AG04450 (cell line): ENCODE measurements at places on chromosomes 16 and 17. TPM values are rescaled to one million over a fixed set of nuclear protein-coding genes. Genes with fewer than 3 reads are reported as not detected.

DNA sequence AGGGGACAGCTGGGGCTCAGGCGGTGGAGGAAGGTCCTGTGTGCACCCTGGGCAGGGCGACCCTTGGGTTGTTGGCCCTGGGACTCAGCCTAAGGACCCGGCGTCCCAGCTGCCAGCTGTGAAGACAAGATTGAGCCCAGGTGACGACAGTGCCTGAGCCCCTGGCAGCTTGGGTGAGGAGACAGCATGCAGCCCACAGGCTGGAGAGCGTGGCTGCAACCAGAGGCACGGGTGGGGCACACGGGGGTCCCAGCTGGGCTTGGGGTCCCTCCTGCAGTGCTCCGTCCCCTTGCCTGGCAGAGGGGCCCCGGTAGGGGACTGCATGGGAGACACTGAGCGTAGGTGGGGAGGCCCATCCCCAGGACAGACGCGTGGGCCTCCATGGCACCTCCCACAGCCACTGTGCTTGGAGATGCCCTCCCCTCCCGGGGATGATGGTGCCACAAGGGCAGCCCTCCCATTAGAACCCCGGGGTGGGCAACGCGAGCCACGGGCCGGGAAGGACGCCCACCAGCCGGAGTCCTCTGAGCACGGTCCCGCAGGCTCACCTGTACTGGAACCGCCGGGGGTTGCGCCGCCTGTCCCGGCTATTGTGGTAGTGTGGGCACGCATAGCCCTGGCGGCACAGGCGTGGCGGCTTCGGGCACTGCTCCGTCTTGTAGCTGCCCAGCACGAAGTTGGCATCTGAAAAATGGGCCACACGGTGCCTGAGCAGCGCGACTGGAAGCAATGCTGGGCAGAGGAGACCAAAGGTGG lies 15.5 kb downstream of the UNKL start:
- DNase-seq: no peak

- DNase-seq: no peak
Measured at GRCh38 chr17:1710807-1711553, 803 bp upstream of the TLCD2 start.

DNA sequence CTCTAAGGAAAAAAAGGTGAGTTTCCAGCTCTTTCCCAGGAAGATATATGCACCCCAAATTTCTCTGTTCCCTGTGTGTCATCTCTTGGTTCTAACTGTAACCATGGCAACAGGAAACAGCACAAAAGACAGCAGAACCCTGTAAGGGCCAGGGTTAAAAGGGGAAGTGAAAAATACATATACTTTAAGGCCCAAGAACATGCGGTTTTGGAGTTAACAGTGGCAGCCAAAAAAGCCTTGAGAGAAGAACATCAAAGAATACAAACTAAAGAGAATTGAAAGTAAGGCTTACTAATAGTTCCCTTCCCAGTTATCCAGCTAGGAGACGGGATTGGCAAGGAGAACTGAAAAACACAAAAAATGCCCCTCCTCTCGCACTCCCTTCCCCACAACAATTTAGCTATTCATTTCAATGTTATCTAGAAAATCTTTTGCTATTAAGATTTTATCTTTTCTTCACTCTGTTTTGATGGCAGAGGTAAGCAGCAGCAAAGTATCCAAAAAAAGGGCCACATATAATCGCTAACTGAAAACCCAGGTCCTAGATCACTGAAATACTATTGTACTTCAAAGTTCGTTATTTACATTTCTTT lies 1.5 kb downstream of the SPOP start:
- DNase-seq: no peak

DNA sequence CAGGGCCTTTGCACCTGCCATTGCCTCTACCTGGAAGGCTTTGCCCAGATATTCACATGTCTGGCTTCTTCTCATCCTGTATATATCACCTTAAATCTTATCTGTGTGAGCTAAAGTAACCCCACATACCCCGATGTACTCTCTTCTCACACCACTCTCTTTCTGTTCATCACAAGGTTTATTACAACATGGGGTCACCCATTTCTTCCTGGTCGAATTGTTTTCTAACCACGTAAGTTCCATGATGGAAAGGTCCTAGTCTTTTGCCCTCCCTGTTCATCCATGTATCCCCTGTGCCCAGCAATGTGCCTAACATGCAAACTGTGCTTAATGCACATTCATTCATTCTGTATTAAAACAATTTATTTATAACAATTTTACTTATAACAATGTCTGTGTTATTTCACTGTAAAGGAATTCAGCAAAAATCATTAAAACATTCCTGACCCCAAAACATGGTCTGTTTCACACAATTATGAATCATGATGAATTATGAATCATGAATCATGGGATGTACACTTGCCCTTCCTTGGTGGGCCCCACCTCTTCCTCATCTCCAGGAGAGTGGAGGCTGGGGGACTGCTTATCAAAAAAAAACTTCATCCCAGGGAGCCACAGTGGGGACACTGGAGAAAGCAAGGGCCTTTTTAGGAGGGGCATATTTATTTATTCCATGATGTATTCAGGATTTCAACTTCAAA lies 336.4 kb downstream of the GRIN2A start:
- DNase-seq: no peak

DNA sequence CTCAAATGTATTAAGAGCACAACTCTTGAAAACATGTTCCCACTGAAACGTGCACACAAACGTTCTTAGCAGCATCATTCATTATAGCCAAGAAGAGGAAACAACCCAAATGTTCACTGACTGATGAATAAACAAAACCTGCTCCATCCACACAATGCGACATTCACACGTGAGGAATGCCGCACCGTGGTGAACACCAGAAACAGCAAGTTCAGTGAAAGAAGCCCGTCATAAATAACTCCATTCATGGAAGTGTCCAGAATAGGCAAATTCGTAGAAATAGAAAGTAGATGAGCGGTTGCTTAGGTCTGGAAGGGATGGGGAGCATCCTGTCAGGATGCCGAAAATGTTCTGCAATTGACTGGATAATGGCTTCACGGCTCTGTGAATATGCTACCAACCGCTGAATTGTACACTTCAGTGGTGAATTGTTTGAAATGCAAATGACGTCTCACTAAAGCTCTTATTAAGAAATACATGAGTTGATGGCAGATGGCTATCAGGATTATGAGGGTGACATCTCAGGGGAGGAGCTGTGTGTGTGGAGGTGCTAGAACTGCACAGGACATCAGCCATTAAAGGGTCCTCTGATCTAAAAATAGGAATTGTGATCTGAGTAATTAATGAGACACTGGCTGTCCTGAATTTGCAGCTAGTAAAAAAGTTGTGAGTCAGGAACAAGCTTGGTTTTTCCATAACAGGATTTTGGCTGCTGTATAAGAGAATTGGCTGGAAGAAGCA lies 771.0 kb downstream of the KCNJ18 start:
- DNase-seq: no peak

DNA sequence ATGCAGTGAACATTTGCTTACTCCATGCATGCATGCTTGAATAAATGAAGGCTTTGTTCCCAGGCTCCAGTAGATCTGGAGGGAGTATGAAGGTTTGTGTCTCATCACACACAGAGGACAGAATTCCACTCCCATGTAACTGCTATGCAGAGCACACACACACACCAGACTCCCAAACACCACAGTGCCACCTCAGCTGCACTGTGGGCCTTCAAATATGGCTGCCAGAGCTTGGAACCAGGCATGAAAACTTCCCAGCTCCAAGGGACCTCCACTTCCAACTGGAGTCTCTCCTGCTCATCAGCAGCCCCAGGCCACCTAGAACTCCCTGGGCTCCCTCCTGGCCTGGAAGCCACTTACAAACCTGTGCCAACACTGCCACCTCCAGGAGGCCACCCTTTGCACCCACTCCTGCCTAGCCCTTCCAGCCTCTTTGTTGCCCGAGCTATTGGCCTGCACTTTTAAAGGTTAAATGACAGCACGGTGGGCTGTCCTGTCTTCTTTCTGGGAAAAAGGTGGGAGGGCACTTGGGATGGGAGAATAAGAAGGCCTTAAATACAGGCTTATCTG lies 151.2 kb downstream of the ZNF423 start:
- no peak for DNase-seq

- DNase-seq: no peak
Measured at GRCh38 chr16:84176192-84177053, 10.4 kb downstream of the TAF1C start.

GRCh38 chr16:78584991-78585390 lies 485.5 kb downstream of the WWOX start:
- no peak for DNase-seq

DNA sequence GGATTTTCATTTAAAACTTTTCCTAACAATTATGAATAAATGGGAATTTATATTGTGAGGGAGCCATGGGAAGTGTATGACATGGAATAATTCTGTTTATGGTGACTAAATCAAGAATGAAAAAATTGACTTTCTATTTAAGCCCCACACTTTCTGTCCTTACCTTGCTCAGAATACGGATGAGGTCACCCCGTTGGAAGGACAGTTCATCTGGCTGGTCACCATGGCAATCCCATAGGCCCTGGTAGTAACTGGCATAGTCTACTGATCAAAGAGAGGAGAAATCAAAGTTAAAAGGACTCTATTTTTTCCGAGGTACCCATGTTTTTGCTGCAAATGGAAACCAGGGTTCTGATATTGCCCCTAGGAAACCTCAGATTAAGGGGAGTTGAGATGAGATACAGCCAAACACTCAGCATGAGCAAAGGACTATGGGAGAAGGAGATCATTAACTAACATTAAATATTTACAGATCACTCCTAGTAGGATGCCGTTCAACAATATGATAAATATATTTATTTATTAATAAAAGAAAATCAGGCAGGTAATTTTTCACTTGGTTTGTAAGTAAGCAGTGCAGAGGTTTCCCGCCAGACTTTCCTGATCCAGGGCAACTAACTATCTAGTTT lies 54.9 kb downstream of the SNX11 start:
- DNase-seq: no peak

DNA sequence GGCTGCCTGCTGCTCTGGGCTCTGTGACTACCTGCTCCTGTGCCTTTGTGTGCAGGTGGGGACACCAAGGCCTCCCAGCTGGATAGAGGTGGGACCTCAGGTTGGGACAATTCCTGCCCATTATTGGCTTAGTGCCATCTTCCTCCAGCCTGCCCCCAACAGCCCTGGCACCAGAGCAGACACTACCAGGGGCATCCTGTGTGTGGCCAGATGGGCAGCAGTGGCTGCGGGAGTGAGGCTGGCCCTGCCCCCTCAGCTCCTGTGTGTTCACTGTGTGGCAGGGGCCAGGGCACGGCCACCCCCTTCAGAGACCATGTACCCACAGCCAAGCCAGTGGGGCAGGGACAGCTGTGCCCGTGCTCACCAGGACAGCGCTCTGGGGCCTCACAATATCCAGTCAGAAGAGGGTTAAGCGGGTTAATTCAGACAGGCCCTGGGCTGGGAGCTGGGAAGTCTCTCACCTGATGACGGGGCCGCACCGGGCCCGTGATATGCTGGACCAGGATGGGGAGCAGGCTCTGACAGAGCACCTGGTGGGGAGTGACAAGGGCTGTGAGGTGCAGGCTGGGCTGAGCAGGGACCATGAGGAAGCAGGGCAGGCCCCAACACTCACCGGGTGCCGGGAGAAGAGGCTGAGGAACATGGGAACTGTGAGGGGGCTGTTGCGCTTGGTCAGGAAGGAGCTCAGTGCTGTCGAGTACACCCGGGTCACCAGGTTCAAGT lies 13.0 kb downstream of the MYBBP1A start:
- no peak for DNase-seq

DNA sequence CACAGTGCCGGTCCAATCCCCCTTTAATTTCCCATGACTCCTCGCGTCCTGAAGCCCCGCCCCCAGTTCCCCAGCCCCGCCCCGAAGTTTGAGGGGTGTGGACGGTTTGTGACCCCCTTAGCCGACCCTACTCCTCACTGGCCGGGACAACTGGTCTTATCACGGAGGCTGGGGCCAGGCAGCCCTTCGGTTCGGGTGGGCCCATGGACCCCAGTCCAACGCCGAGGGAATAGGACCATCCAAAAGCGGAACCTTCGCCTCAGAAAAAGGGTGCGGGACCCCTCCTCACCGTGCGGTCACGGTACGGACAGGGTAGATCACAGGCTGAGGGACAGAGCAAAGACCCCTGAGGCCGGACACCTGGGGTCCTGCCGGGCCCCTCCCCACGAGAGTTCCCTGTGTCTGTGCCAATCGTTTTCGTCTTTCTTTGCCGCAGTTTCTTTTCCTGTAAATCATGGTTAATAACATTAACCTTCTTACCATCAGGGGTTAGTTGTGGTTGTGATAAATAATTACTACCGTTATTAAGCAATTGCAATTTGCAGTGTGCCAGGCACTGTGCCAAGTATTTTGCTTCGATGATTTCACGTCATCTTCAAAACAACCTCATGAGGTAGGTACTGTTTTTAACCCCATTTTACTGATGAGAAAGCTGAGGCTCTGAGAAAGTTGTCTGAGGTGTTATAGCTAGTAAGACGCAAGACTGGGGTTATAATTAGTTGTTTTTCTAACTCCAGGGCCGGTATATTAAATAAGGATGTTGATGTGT lies 543 bp downstream of the TMUB2 start:
- DNase-seq: no peak

DNA sequence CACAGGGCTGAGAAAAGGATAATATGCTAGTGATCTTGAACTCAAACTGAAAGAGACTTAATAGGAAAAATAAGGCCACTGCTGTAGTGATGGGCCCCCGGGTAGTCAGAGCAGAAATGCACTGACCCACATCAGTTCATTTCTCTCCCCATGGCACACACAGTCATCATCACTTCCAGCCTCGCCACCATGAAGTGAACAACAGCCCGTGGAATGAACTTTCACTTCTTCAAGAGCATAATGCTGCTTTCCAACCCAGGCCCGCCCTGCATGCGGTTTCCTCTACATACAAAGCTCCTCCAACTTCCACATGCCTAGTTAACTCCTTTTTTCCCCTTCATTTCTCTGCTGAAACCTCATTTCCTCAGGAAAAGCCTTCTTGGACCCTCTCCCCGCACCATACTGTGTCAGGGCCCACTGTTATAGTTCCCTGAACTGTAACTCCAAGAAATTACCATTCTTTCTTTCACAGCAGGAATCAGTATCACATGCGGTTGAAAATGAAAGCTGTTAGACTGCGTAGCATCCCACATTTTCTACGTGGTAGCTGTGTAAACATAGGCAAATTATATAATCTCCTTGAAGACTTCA lies 65.8 kb upstream of the SMIM36 start:
- no peak for DNase-seq

GRCh38 chr16:87271256-87271655 lies 45.9 kb downstream of the C16orf95 start:
- DNase-seq: no peak

GRCh38 chr17:20920815-20921199 lies 122.0 kb downstream of the USP22 start:
- DNase-seq: no peak

- no peak for DNase-seq
Measured at GRCh38 chr17:1888741-1889140, 58.9 kb downstream of the RPA1 start.

GRCh38 chr17:48908853-48909394 lies 717 bp downstream of the UBE2Z start:
- DNase-seq: peak; percentile 65

- DNase-seq: no peak
Measured at GRCh38 chr17:40058186-40058784, 4.1 kb upstream of the MED24 start.

TBC1D3G gene
- polyA plus RNA-seq: not detected in 2 replicates

MMP15 gene
- polyA plus RNA-seq: 0.60 and 0.88 TPM in 2 replicates

PDILT gene
- polyA plus RNA-seq: not detected in 2 replicates

KRT27 gene
- not detected in 2 replicates for polyA plus RNA-seq

ZP2 gene
- polyA plus RNA-seq: not detected in 2 replicates

TMEM88 gene
- polyA plus RNA-seq: 0.29 and 0.45 TPM in 2 replicates

PDE6G gene
- 0.51 and 1.0 TPM in 2 replicates for polyA plus RNA-seq

MLKL gene
- polyA plus RNA-seq: 4.1 and 5.8 TPM in 2 replicates
